ENCODE measurements at places on chromosomes 2 and 18.

DNA sequence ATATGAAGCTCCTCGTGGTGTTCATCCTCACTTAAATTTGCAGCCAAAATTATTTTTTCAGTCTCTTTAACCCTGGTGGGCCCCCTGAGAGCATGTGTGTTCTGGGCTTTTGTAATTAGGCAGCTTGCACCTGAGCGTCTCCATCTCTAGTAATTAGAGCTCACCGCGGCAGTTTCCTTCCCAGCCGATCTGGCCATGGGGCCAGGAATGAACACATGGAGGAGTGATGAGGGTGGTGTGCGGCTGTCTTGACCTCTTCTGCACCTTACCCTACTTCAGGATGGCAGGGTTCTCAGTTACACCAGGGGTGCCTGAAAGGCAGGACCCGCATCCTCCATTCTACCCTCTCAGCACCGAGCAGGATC is 98.5 kb downstream of the AFF3 start:
- no peak for DNase-seq

- no peak for DNase-seq
Measured at GRCh38 chr2:138104071-138104470, 139.8 kb downstream of the HNMT start.

GRCh38 chr2:150595803-150596470 is 108.5 kb upstream of the RND3 start:
- DNase-seq: no peak

- DNase-seq: no peak
Measured at GRCh38 chr2:222256250-222256649, 42.5 kb downstream of the PAX3 start.

GRCh38 chr2:95343429-95344214 is 46.5 kb downstream of the KCNIP3 start:
- DNase-seq: no peak

DNA sequence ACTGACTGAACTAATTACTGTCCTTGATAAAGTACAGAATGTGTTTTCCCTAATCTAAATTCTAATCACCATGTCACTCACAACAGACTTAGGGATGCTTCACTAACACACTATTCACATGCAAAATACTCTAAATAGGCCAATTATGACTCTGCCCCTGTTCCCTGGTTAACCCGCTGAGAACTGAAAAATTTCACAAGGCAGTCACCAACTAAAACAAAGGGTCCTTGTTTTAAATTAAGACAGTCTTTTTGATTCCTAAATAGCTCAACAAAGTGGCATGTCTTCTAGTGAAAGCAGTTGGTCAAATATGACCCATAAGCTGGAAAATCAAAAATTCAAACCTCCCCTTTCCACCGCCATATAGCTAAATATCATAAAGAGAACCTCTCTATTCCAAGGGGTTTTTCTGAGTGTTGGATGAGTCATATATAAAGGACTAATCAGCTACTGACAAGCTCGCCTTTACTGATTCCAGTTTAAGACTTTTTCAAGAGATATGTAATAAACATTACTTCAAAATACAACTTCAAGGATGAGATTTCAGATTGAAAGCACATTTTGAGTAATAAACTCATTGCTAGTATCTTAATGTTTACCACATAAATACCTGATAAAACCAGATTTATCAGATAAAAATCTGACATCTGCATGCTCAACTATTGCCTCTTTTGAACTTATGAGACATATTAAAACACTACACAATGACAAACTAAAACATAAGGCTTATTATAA is 235.8 kb downstream of the TCF4 start:
- no peak for DNase-seq

GRCh38 chr2:98280376-98281102 is 65.7 kb upstream of the CNGA3 start:
- no peak for DNase-seq

GRCh38 chr2:119429225-119429981 is 2.3 kb upstream of the TMEM37 start:
- DNase-seq: no peak

GRCh38 chr18:80205294-80205693 is 42.0 kb downstream of the PARD6G start:
- no peak for DNase-seq

GRCh38 chr2:95025406-95026319 is at the start of gene MAL:
Gene MAL (plus strand): TSS chr2:95025708. CDS start chr2:95025793, 85 bp downstream.
- DNase-seq: peak; percentile 60

- no peak for DNase-seq
Measured at GRCh38 chr2:64326578-64327050, 127.3 kb upstream of the LGALSL start.

- peak; percentile 62 for DNase-seq
Measured at GRCh38 chr2:11123856-11124759, 31.2 kb upstream of the SLC66A3 start.

DNA sequence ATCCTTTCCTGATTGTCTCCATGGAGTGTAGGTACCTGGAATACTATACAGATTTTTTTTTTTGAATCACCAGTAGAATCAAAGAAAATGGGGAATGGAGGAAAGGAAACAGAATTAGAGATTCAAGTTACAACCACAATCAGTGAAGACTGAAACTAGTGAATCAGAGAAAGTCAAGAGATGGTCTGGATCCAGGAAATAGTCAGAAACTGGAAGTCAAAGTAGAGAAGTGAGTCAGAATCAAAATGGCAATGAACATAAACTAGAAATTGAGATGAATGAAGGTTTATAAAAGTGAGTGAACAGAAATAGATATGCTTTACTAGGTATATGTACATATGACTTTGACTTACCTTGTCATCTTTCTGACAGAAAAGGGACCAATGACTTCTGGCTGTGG is 579.0 kb downstream of the PLCL1 start:
- no peak for DNase-seq

DNA sequence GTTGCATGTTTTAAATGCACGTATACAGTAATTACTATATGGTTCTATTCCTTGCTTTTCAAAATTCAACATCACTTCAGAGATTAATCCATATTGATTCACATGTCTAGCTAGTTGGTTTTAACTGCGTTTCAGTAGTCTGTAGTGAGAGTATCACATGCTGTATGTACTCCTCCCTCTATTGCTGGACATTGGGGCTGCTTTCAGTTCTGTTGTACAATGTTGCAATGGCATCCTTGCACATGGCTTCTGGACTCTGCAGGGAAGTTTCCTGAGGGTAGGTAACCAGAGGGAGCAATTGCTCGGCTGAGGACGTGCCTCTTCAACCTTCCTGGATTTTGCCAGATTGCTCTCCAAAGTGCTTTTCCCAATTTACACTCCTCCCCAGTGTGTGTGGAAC is 10.7 kb upstream of the HPCAL1 start:
- DNase-seq: no peak

DNA sequence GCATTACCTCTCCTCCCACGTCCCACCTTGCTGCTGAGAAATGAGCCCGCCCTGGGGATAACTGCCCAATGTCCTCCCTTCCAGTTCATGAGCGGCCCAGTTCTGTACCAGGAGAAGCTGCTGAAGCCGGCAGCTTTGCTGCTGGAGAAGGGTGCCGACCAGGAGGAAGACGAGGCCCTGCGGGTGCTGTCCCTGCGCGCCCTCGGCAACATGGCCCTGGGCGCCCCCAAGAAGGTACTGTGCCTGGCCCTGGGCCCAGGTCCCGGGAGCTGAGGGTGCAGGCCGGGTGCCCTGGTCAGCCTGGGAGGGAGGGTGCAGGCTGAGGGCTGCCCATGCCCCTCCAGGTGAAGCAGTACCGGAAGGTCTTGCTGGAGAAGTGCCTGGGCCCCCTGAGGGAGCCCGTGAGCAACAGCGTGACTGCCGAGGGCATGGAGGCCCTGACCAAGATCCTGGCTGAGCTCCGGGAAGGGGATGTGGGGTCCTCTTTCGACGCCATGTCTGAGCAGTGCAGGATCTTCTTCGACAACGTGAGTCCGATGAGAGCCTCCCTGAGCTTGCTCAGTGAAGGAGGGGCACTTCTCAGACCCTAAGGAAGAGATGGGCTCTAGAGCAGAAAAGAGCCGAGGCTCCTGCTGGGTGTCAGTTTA is 25.7 kb downstream of the HJURP start:
- no peak for DNase-seq

DNA sequence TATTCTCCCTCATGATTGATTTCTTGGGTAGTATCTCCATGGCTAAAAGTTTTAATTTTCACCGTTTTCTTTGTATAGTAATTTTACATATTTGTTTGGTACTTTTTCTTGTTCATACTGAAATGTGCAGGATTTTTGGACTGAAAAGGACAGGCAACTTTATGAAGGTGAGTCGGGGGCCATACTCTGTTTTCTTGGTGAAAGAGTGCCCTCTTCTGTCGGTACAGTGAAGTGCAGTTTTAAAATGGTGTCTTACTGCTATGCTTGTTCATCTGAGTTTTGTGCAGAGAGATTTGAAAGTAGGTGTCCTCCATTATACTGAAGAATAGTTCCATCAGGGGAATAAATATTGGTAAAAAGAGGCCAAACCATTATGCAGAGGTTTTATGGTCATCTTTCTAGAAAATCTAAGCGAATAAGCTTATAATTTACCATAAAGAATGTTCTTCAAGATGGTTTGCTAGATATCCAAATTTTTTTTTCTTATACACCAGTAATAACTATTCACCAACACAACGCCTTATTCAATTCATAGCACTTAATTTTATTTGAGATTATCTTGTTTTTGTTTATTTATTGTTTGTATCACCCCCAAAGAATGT is 8.7 kb upstream of the SERPINB13 start:
- DNase-seq: no peak

- peak; percentile 27 for DNase-seq
Measured at GRCh38 chr2:429575-430254, 141.8 kb upstream of the ALKAL2 start.

- DNase-seq: no peak
Measured at GRCh38 chr2:44546459-44547127, 184.8 kb downstream of the CAMKMT start.

DNA sequence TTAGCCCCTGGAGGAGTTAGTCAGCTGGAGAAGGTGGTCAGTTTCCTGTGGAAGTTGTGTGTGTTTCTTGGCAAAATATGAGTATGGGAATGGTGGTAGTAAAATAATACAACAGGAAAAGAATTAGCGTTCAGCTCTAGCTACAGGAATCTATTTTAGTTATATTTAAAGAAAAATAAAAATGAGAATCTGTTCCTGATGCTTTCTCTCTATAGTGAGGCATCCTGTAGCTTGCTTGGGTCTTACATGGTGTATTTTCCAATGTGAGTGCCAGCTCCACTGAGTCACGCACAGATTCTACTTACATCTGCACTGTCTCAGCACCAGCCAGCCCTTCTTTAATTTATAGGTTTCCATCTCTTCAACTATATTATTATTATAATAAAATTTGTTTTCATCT is 132.2 kb downstream of the BIRC6 start:
- no peak for DNase-seq

DNA sequence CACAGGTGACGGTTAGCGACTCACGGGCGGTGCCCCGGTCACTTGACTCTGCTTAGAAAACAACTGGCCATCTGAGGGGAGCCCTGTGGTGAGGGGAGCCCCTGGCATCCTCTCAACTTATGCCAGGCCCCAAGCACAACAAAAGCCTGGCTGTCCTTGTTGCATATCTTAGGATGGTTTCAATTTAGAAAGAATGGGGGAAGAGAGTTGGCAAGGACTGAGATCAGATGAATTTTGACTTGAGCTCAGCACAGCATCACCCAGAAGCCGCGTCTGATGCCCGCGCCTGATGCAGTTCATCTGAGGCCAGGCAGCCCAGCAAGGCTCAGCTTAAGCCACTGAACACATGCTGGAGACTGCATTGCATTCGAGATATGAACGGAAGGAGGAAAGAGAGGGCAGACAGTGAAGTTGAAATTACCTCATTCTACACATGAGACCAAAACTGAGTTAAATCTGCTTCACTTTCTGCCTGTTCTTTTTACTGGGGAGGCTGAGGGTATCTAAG is 36.8 kb downstream of the MYT1L start:
- DNase-seq: no peak

- no peak for DNase-seq
Measured at GRCh38 chr2:146584316-146584715, 1260.5 kb upstream of the ACVR2A start.

DNA sequence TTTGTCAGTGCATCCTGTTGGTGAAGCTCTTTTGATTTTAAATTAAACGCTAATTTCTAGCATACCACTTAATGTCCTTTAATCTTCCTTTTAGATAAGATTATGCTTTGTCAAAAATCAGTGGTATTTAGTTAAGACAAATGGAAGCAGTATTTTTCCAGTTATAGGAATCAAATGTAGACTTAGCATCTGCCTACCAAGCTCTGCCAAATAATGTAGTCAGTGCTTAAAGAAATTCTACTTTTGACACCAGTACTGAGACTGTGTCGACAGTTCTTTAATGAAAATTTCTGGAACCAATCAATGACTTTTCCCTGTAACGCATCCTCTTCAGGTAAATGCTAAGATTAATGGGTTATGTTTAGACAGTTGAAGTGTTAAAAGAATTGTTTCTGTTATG is 803.3 kb upstream of the FAM98A start:
- DNase-seq: no peak

DNA sequence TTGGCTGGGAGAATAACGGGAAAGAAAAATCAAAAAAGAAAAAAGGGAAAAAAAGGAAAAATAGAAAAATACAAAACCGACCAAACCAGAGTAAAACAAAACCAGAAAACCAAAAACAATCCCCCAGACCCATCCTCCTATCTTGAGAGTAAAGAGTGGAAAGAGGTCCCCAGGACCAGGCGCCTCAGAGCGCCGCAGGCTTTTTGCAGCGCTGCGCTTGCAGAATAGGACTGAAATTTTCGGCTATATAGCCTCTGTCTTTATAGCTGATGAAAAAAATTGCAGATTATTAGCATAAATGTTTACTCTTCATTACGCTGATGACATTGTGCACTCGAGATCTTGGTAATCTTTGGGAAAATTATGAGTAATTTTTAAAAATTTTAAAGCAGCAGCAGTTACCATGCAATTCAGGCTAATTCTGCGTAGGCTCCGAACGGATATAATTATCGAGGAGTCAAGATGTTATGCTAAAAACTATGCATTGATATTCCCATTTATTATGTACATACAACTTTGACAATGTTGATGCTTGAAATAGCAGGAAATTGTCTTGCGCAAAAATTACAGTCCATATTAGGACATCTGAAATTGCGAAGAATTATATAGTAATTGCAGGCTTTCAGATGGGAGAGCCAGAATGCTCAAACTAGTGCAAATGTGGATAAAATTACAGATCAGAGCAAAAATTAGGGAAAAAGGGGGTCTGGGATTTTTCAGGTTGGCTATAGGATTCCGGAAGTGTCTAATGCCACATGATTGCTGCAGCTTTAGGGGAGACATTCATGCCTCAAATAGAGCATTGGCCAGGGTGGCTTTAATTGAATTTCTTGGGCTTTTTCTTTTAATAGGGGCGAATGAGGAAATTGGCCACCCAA is 8.3 kb downstream of the DLX1 start:
- no peak for DNase-seq
